HTR-8/SVneo (cell line): ENCODE measurements at places on chromosomes 6 and 20.
A peak's percentile ranks its signal among the peaks of the same experiment; 100 is the strongest.

- no peak for DNase-seq
Measured at GRCh38 chr20:17626217-17627007, 55.6 kb downstream of the RRBP1 start.

- DNase-seq, result no peak
Measured at GRCh38 chr6:157460182-157460999, 79.4 kb downstream of the ZDHHC14 start.

DNA sequence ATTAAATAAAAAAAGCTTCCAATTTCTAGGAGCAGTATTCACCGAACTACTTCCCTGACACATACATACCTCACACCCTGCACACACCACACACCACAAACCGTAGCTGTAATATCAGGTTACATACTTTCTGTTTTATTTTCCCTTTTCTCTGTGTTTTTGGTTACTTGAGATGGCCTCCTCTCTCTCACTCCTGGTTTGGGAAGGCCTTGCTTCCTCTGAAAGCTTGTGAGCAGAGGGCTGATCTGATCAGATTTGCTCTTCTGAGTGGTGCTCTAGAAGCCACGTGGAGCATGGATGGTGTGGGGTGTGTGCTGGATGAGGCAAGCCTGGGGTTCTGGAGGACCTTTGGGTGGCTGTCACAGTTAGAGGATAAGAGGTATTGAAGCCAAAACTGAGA lies 20.9 kb downstream of the UTRN start:
- no peak for DNase-seq

GRCh38 chr6:128432394-128432793 lies 88.0 kb downstream of the PTPRK start:
- peak; percentile 17 for DNase-seq

DNA sequence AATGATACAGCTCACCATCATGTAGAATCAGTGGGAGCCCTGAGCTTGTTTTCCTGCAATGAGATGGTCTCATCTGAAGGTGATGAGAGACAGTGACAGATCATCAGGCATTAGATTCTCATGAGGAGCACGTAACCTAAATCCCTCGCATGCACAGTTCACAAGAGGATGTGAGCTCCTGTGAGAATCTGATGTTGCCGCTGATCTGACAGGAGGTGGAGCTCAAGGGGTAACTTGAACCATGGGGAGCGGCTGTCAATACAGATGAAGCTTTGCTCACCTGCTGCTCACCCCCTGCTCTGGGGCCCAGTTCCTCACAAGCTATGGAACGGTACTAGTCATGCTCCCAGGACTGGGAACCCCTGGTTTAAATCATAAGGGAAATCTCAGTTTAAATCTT lies 89.2 kb downstream of the THBS2 start:
- no peak for DNase-seq

DNA sequence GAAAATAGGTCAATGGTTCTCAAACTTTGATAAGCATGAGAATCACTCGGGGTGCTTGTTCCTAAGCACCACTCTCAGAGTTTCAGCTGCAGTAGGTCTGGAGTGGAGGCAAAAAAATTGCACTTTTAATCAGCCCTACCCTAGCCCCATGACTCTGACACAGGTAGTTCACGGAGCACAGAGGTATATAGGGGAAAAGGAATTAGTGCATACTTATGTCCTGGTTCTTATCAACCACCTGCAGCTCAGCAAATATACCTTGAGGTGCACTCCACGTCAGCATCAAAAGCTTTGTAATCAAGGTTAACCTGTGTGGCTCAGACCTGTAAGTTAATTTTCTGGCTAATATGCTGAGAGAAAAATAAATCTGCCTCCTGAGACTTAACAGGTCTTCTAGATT lies 138.8 kb upstream of the HMGN3 start:
- no peak for DNase-seq

- DNase-seq, result no peak
Measured at GRCh38 chr6:30691208-30691847, 544 bp upstream of the NRM start.

DNA sequence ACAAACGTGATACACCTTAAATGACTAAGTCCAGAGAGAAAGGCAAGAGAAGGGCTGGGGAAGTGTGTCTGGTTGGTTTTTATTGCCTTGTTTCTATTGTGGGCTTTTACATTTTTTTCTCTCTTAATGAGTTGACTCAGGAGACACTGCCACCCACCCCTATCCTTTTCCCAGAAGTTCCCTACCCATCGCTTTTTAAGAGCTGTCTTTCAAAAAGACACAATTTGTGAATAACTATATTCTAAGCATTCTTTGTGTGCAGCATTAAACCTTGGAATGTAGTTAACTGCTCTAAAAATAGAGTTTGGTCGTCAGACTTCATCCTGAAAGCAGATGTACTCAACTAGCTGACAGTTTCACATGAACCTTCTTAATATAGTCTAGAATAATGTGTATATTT lies 174.9 kb downstream of the ISM1 start:
- DNase-seq, result no peak

GRCh38 chr6:169269180-169270076 lies 15.8 kb upstream of the THBS2 start:
- no peak for DNase-seq

DNA sequence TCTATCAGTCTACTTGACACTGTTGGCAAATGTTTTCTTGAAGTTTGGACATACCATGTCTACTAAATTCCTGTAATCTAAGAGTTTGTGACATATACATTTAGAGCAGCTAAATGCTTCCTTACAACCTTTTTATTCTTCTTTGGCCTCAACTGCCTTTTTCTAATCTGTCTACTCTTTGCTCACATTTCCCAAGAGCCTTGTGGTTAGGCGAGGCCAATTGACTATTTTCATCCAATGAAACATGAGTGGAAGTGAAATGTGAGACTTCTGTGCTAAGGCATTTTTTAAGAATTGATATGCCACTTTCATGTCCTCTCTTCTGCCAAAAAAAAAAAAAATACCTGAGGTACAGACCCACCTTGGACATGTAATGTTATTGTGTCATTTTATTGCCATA lies 158.2 kb upstream of the MCHR2 start:
- DNase-seq, result no peak

DNA sequence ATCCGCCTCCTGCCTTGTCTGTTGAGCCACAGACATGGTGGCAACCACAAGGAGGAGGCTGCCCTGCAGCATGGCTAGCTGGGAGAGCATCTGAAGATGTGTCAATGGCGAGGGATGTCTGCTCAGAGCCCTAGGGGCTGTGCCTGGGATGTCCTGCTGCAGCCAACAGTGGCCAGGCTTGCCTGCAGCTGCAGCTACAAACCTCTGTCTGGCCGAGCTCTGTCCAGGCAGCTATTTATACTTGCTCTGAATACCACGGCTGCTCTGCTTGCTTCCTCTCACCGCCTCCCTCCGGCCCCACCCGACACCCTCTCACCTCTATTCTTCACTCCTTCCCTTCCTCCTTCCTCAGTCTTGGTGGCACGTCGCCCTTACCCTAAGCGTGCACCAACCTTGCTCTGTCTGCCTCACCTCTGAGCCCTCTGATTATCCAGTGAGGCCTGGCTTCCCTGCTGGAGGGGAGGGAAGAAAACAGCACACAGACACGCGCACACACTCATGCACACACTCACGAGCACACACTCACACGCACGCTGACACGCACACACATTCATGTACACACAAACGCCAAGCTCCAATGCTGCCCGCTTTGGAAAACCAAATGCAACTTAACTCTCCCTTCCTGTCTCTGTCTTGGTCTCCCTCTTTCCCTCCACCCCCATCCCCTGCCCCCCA lies at the start of gene ANGPT4:
Gene ANGPT4 (minus strand): TSS at position 210 of the 675 bp plus-strand sequence. CDS start 120 bp downstream, at position 90.
- no peak for DNase-seq

DNA sequence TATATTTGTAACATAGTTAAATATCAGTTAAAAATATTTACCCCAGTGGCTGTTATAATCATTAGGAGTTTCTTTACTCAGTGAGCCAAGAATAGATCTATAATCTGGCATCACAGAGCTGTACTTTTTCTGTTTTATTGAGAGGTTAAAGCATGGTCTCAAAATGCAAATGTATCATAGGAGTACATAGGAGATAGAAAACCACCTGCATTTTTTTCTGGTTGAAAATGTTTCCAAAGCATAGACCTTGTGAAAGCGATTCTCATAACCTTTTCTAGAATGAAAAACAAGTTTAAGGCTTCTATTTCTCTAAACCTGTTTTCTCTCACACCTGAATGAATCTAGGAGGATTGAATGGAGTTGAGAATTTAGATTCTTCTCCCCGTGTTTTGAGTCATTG lies 14.4 kb downstream of the KCNQ5 start:
- no peak for DNase-seq
